ENCODE measurements at places on chromosomes 3 and 15.

DNA sequence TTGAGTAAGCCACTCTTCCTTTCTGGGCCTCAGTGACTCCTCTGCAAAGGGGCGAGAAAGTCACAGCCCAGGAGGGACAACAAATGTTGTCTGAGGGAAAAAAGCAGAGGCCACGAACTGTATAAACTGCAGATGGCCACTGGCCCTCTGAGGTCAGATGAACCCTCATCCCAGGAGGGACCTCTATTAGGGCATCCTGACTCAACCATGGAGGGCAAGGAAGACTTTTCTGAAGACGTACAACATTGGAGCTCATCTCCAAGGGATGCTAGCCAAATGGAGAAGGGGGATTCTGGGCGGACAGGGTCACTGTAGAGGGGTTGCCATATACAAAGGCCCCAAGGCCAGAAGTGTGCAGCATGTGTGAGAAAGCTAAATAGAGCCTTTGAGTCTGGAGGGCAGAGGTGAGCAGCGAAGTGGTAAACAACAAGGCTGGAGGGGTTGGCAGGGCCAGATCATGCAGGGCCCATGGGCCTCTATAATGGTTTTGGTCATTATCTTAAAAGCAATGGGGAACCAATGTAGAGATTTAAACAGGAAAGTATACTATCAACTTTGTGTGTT lies 16.7 kb downstream of the GRAMD2A start:
- DNase-seq = no peak

DNA sequence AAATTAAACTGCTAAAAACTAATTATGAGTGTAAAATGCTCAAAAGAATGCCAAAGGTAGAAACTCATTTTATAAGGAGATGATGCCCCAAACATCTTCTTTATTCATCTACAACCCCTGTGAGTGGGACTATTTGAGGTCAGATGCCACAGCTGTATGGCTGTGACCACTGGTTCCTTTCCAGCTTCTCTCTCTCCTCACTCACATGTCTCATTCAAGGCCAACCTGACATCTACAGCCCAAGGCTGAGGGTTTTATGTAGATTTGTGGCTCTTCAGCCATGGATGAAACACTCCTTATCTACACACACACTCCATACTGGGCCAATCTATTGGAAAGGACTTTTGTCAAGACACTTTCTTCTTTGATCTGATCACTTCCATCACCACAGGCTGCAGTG lies 231.3 kb downstream of the KCNMB2 start:
- no peak for DNase-seq

- DNase-seq = no peak
These were observed 178.3 kb downstream of the IGF1R start for GRCh38 chr15:98826658-98827057.

DNA sequence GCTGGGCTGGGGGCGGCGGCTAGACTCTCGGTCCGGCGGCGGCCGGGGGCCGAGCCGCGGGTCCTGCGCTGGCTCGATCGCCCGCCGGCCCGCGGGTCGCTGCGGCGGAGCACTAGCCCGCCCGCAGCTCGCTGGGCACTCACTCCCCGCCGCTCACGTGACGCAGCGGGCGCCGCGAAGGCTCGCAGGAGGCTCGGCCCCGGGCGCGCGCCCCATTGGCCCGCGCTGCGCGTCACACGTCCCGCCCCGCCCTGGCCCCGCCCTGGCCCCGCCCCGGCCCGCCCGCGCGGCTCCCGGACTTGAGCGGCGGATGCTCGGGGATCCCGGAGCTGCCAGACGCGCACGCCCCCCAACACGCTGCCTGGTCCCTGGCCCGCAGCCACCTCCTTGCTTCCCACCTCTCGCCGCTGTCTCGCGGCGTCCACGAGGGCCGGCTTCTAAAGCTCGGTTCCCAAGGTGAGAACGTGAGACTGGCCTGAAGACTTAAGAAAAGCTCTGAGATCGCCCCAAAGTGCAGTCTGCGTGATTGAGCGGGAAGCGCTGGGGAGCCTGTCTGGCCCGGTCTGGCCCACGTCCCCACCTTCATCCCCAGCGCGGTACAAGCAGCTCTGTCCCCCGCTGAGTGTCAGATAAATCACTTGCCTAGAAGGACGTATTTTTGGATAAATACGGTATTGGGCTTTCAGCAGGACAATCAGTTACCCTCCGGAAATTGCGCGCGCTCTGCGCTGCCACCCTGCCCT lies at the start of gene KLF15:
KLF15 (minus strand) TSS at position 114 of the 743 bp plus-strand sequence. CDS start 4,486 bp downstream, outside the sequence.
- DNase-seq = peak; percentile 64

- DNase-seq = no peak
These were observed 121.0 kb downstream of the GREM1 start for GRCh38 chr15:32838820-32839219.

DNA sequence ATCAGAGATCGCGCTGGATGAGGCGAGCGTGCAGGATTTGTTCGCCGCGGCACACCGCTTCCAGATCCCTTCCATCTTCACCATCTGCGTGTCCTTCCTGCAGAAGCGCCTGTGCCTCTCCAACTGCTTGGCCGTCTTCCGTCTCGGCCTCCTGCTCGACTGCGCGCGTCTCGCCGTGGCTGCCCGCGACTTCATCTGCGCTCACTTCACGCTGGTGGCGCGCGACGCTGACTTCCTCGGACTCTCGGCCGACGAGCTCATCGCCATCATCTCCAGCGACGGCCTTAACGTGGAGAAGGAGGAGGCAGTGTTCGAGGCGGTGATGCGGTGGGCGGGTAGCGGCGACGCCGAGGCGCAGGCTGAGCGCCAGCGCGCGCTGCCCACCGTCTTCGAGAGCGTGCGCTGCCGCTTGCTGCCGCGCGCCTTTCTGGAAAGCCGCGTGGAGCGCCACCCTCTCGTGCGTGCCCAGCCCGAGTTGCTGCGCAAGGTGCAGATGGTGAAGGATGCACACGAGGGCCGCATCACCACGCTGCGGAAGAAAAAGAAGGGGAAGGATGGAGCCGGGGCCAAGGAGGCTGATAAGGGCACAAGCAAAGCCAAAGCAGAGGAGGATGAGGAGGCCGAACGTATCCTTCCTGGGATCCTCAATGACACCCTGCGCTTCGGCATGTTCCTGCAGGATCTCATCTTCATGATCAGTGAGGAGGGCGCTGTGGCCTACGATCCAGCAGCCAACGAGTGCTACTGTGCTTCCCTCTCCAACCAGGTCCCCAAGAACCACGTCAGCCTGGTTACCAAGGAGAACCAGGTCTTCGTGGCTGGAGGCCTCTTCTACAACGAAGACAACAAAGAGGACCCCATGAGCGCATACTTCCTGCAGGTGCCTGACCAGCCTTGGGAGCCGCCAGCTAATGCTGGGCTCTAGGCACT lies 819 bp downstream of the KLHL40 start:
- no peak for DNase-seq

DNA sequence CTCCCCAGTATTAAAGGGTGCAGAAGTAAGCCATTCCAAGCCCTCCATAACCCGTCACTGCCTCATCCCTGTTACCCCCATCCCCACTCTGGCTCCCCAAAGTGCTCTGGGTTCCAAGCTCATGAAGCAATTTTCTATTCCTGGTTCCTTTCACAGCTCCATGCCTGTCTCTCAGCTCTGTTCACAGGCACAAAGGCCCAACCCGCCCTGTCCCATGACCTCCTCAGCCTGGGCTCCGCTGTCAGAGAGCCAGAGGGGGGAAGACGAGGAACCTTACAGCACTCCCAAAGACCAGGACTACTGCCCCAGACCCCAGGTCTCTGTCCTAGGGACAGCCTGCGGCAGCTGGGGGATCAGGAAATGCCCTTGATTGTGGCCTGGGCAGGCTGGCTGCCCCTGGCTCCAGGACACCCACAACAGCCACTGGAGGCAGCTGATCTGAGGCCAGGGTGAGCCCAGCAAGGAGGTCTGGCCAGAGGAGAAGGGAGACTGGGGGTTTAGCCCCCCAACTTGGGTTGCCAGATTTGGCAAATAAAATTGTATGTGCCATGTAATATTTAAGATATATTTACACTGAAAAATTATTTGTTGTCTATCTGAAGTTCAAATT lies 43.2 kb upstream of the LINGO1 start:
- DNase-seq = no peak

GRCh38 chr3:119786409-119786808 lies 4.5 kb downstream of the NR1I2 start:
- no peak for DNase-seq

DNA sequence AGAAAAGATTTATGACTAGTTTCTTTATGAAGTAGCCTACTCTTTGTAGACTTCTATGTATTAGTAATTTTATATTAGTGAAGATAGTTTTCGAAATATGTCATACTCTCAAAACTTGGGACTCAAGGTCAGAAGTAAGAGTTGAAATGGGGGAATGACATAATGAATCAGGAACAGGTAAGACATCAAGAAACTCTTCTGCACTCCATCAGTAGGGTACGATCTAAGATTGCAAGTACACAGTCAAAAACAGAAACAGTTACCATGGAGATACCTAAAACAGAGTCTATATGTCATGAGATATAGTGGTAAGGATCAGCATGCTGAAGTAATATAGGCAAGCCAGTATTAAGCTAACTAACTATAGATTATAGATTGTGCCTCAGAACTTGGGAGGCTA lies 187.0 kb upstream of the MLF1 start:
- DNase-seq = no peak

- DNase-seq = no peak
These were observed 537.6 kb downstream of the FOXP1 start for GRCh38 chr3:71045917-71046282.

DNA sequence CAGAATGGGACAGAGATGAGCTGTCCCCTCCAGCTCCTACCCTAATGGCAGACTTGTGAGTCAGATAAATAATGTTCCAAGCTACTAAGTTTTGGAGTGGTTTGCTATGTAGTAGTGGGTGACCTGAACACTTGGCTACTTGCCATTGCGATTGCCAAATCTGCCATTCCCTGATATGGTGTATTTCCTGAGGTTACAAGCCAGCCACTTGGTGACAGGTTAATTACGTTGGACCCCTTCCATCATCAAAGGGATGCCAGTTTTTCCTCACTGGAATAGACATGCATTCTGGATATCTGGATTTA lies 33.6 kb downstream of the MORF4L1 start:
- no peak for DNase-seq

GRCh38 chr3:134718726-134719125 lies 67.9 kb upstream of the KY start:
- DNase-seq = no peak

GRCh38 chr15:96869122-96869521 lies 538.6 kb downstream of the NR2F2 start:
- DNase-seq = no peak

DNA sequence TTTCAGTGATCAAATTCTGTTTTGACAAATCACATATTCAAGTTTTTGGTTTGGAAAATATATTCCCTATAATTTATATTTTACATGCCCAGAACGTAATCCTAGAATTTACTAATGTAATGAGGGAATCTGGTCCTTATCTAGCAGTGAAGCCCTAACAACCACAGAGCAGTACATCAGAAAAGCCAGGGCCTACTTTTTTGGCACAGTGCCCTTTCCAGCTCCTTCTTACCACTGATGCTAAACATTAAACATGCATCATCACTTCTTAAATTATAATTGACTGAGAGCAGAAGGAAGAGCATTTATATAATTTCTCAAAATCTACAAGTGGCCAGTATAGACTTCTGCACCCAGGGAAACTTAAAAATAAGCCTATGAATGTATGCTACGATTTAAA lies 66.7 kb downstream of the FBXL22 start:
- no peak for DNase-seq

GRCh38 chr3:150236316-150237082 lies 171.6 kb upstream of the TSC22D2 start:
- no peak for DNase-seq

- DNase-seq = no peak
These were observed 13.9 kb upstream of the MGLL start for GRCh38 chr3:127835993-127836882.

DNA sequence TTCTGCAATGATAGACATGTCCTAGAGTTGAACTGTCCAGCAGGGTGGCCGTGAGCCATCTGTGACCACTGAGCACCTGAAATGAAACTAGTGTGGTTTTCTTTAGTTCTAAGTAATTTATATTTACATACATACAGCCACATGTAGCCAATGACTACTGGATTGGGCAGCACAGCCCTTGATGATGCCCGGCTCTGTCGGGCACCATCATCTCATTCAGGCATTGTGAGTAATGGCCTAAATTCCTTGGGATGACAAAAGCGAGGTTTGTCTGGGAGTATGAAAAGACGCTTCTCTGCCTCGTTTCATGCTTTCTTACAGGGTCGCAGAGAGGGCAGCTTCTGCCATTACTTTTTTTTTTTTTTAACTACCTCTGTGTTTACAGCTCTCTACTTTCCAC lies 251.9 kb upstream of the HES1 start:
- no peak for DNase-seq

DNA sequence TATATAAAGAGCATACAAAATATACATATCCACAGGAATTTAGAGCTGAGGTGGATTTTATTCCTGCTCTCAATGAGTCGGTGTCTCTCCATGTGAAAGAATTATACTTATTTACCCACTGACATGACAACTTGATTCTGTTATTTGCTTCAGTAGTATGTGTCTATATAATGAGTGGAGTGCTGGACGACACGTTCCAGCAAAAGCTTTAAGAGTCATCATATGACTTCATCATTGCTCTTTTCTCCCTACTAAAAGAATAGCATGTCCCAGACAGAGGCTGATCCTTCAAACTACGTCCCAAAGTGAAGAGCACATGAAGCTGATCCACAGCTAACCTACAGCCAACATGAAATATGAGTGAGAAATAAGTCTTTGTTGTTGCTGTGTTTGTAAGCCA lies 54.3 kb upstream of the GNB4 start:
- no peak for DNase-seq

- no peak for DNase-seq
These were observed 263.5 kb upstream of the RASGRP1 start for GRCh38 chr15:38828031-38828532.

DNA sequence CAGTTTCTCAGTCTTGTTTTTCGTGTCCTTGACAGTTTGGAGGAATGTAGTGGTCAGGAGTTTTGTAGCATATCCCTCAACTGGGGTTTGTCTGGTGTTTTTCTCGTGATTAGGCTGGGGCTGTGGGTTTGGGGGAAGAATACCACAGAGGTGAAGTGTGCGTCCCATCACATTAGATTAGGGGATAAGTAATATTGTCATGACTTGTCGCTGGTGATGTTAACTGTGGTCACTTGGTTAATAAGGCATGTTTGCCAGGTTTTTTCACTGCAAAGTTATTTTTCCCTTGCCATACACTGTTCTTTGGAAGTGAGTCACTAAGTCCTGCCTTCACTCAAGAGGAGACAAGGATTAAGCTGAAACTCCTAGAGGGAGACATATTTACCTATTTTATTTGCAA lies 39.1 kb downstream of the PAK2 start:
- no peak for DNase-seq

GRCh38 chr15:81293728-81294515 lies 30.0 kb downstream of the STARD5 start:
- peak; percentile 63 for DNase-seq

DNA sequence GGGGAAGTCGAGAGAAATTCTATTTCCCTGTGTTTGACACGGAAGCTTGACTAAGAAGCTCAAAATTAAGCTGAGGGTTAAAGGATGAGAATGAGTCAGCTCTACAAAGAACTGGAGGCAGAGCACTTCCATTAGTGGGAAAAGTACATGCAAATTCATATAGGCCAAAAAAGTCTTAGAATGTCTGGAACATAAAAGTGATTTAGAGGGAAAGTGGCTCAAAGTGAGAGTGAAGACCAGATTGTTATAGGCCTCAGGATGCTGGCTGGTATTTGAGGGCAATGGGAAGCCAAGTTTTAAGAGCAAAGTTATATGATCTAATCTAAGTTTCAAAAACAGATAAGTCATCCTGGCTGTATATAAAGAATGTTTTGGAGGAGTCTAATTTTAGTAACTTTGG lies 857.3 kb downstream of the NAALADL2 start:
- no peak for DNase-seq

- DNase-seq = no peak
These were observed 40.9 kb upstream of the ULK4 start for GRCh38 chr3:42002790-42003189.

- DNase-seq = no peak
These were observed 419.2 kb downstream of the OCA2 start for GRCh38 chr15:27679731-27680471.

Data from T follicular helper cell (primary cell).